ENCODE measurements at places on chromosomes 6 and 20.

GRCh38 chr20:2838170-2838797, 2.2 kb downstream of the PCED1A start:
- DNase-seq, result no peak

GRCh38 chr6:134247231-134247833, 70.6 kb downstream of the SGK1 start:
- DNase-seq, result no peak

GRCh38 chr20:24986436-24987015, 6.0 kb downstream of the APMAP start:
- DNase-seq, result no peak

DNA sequence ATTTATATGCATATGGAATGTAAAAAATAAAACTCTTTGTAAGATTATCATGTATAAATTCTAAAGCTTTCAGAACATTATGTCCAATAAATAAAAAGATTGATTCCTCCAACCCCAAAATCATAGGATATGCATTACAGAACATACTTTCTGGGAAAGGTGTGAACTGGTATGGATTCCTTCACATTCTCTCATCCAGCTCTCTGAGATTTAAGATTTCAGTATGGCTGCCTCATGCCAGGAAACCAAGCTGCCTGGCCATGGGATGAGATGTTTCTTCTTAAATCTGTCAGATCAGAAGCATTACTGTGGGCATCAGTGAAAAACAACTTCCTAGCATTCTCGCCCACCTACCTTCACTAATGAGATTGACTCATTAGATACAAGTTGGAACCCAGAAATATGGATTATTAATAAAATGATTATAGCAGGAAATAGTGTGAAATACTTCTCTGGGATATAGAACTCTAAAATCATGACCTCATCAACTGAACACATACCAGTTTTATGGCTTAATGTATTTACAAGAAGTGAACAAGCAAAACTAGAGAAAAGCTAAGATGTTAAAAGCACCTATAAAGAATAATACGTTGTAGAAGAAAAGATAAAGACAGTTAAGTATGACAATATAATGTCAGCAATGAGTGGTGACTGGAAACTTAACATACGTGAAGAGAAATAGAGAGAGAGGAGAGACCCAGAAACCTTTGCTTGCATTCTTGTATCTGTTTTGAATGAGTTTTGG, 171.6 kb upstream of the PHACTR1 start:
- DNase-seq, result no peak

All from lower lobe of right lung (tissue), 2 donors.